PC-3 (cell line): ENCODE measurements at places on chromosomes 16 and 17.

- H3K27me3 ChIP-seq: no peaks in the 10 kb centered on the region
- H3K4me1 ChIP-seq: no peaks in the 10 kb centered on the region
- no peaks in the 10 kb centered on the region for H3K36me3 ChIP-seq
- no peak overlapping the region for H3K27ac ChIP-seq
- DNase-seq: no peak
Measured at GRCh38 chr16:87305505-87306391, 11.4 kb downstream of the C16orf95 start.

- no peaks in the 10 kb centered on the region for H3K36me3 ChIP-seq
- H3K27ac ChIP-seq: no peak overlapping the region
- no peak for DNase-seq
- H3K4me1 ChIP-seq: peaks cover 10% of the 10 kb centered on the region
- no peak overlapping the region for H3K4me3 ChIP-seq
Measured at GRCh38 chr16:29784901-29785500, 5.5 kb upstream of the KIF22 start.

DNA sequence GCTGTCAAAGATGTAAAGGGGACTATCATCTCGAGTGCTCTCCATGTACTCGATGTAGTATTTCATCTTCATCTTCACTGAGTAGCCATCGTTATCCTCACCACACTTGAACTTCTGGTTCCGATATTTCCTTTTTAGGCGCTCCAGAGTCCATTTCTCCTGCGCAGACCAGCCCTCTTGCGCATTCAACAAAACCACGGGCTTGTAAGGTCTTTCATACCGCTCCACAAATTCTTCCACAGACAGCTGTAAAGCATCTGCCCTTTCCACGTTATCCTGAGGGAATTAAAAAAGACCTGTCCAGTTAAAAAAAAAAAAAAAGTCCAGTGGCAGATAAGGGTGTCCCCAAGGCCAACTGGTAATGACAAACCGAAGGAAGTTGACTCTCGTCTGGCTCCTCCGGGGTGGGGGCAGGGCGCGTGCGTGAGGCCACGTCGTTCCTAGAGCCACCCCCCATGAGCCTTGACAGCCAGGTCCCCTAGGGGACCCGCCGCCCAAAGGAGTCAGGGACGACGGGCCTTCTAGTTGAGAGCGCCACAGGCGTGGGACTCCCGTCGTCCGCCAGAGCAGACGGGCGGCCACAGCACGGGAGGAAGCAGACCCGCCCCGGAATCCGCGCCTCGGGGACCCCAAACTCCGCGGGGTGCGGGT, 701 bp downstream of the JMJD6 start:
- H3K27me3 ChIP-seq: no peaks in the 10 kb centered on the region
- H3K4me1 ChIP-seq: peaks cover 18% of the 10 kb centered on the region
- H3K4me3 ChIP-seq: peak overlapping the region; percentile 85

GRCh38 chr17:75266316-75267152, 4.5 kb downstream of the MIF4GD start:
- H3K36me3 ChIP-seq: peaks cover 21% of the 10 kb centered on the region
- H3K4me1 ChIP-seq: peaks cover 17% of the 10 kb centered on the region

- DNase-seq: no peak
- no peaks in the 10 kb centered on the region for H3K4me1 ChIP-seq
- H3K27me3 ChIP-seq: peaks cover 8% of the 10 kb centered on the region
Measured at GRCh38 chr17:47762728-47763127, 29.7 kb downstream of the TBX21 start.

DNA sequence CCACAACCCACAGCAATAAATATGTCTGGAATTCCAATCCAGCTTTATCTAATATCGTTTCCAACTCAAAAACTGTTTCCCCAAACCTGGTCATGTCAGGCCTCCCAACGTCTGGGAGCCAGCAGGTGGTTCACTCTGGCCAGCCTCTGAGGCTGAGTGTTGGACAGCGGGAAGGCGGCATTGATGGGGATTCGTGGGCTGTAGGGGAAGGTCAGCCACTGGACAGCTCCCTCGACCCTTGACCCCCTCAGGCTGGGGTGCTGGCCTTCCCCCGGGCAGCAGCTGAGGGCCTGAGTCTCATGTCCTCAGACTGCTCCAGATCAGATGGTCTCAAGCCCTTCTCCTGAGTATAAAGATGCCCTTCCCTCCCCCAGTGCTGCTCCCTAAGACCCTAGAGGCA, 50.2 kb downstream of the SDK2 start:
- no peaks in the 10 kb centered on the region for H3K36me3 ChIP-seq
- H3K4me1 ChIP-seq: no peaks in the 10 kb centered on the region
- H3K27me3 ChIP-seq: peaks cover 75% of the 10 kb centered on the region
- H3K4me3 ChIP-seq: no peak overlapping the region
- H3K27ac ChIP-seq: no peak overlapping the region

DNA sequence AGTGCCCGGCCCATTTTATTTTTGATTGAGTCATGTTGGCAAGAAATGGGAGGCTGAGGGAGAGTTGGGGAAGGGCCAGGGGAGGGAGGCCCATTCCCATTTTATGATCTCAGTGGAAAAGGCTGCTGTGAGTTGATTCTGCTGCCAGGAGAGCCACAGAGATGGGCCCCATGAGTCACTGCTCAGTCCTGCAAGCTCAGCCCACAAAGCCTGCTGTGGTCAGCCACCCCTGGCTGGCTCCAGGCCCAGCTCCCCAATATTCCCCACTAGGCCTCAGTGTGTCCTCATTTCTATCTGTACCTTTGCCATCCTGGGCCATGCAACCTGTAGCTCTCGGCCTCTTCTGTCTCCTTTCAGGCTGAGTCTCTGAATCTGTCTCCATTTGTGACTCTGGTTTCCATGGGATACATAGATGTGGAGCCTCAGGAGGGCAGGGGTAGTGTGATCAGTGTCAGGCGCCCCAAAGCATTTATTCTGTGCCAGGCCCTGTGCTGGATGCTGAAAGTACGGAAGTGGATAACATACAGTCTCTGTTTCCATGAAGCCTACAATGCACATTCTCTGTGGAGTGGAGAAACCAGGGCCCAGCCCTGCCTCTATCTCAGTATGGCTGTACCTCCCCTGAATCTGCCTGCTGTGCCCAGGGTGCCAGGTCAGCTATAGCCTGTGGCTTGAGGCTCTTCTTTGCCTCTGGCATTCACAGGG, 1.9 kb upstream of the PLEKHG4 start:
- peak; percentile 91 for DNase-seq
- H3K27ac ChIP-seq: peak overlapping the region; percentile 99
- H3K36me3 ChIP-seq: 0 out of 2 replicates have a peak, but pooled peaks cover 4% of the 10 kb centered on the region
- H3K4me1 ChIP-seq: peaks cover 23% of the 10 kb centered on the region

DNA sequence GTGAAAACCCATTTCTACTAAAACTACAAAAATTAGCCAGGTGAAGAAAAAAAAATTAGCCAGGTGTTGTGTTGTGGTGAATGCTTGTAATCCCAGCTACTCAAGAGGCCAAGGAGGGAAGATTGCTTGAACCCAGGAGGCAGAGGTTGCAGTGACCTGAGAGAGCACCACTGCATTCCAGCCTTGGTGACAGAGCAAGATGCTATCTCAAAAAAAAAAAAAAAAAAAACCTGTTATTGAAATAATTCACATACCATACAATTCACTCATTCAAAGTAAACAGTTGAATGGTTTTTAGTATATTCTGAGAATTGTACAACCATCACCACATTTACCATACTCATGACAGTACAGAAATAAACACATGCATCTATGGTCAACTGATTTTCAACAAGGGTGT, 31.0 kb downstream of the ZNRF1 start:
- peak; percentile 72 for DNase-seq
- H3K27me3 ChIP-seq: no peaks in the 10 kb centered on the region
- H3K4me3 ChIP-seq: no peak overlapping the region
- H3K4me1 ChIP-seq: peaks cover 20% of the 10 kb centered on the region

GRCh38 chr17:41547378-41547841, 19.3 kb upstream of the KRT19 start:
- peak; percentile 50 for DNase-seq
- H3K4me3 ChIP-seq: peak overlapping the region; percentile 36
- no peaks in the 10 kb centered on the region for H3K27me3 ChIP-seq

GRCh38 chr17:39591958-39592954, 15.5 kb downstream of the NEUROD2 start:
- H3K27ac ChIP-seq: no peak overlapping the region
- no peaks in the 10 kb centered on the region for H3K4me1 ChIP-seq
- no peak overlapping the region for H3K4me3 ChIP-seq
- DNase-seq: peak; percentile 67
- no peaks in the 10 kb centered on the region for H3K36me3 ChIP-seq
